CD4-positive, alpha-beta T cell (primary cell): ENCODE measurements at places on chromosomes 6 and 20.
A peak's percentile ranks its signal among the peaks of the same experiment; 100 is the strongest.

DNA sequence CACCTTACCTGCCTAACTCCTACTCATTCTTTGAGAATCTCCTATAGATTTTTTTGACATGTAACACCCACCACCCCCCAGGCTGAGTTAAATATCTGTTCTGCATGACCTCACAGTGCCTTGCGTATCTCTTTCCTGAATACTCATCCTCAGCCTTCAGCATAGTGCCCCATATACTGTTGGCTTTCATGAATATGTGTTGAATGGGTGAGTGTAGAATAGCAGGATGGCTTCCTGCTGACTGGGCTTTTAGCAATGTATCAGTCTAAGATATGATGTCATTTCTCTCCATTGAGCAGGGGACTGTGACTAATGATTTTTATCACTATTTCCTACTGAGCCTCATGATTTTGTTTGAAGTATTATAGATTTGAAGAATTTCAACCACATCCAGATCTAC is 361.6 kb upstream of the MARCKS start:
- no peak for DNase-seq
- no peaks in the 10 kb centered on the region for H3K36me3 ChIP-seq
- H3K4me3 ChIP-seq = no peak overlapping the region

GRCh38 chr6:3228771-3229565 is 1.5 kb upstream of the TUBB2B start:
- H3K4me1 ChIP-seq = peaks cover 55% of the 10 kb centered on the region
- H3K27ac ChIP-seq = no peak overlapping the region
- H3K36me3 ChIP-seq = no peaks in the 10 kb centered on the region
- peak overlapping the region; percentile 45 for H3K4me3 ChIP-seq
- H3K27me3 ChIP-seq = peaks cover 73% of the 10 kb centered on the region
- DNase-seq = peak; percentile 32

GRCh38 chr6:6884193-6884627 is 223.6 kb upstream of the RREB1 start:
- no peaks in the 10 kb centered on the region for H3K27me3 ChIP-seq
- H3K36me3 ChIP-seq = no peaks in the 10 kb centered on the region
- no peak overlapping the region for H3K4me3 ChIP-seq
- H3K4me1 ChIP-seq = no peaks in the 10 kb centered on the region
- no peak overlapping the region for H3K27ac ChIP-seq

DNA sequence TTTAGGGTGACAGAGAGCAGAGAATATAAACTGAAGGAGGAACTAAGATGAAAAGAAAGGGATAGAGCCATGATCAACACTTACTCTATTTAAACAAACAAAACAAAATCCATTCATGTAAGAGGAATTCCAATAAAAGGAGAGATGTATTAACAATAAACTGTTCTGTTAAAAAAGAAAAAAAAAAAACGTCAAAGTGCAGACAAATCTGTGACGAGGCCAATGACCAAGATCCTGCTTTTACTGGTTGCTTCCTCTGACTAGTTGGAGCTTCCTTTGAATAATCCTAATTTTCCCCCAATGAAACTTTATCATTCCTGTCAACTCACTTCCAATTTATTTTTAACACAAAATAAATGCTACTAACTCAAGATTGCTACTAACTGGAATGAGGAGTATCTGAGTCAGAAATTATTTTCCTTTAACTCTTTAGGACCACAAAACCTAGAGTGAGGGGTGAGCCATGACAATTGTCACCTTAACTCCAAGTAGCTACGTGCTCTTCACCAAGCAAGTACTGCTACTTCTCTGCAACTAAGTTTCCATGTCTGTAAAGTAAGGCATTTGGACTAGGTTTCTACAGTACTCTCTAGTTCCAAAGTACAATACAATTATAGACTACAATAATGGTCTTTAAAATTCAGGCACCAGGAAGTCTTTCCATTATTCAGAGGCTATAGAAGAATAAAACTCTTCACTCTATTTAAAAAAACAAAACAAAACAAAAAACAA is 152.0 kb downstream of the PTPRK start:
- H3K36me3 ChIP-seq = no peaks in the 10 kb centered on the region
- no peak overlapping the region for H3K4me3 ChIP-seq
- no peak for DNase-seq
- H3K4me1 ChIP-seq = no peaks in the 10 kb centered on the region
- no peaks in the 10 kb centered on the region for H3K27me3 ChIP-seq
- H3K27ac ChIP-seq = no peak overlapping the region

GRCh38 chr6:21099338-21100314 is 493.9 kb upstream of the SOX4 start:
- no peaks in the 10 kb centered on the region for H3K4me1 ChIP-seq
- no peak overlapping the region for H3K4me3 ChIP-seq
- no peak for DNase-seq

- no peak for DNase-seq
- no peaks in the 10 kb centered on the region for H3K27me3 ChIP-seq
- H3K27ac ChIP-seq = no peak overlapping the region
- H3K4me1 ChIP-seq = no peaks in the 10 kb centered on the region
- H3K36me3 ChIP-seq = no peaks in the 10 kb centered on the region
Observed at GRCh38 chr6:40349901-40350746, 237.0 kb downstream of the LRFN2 start.

- no peaks in the 10 kb centered on the region for H3K36me3 ChIP-seq
- H3K4me3 ChIP-seq = no peak overlapping the region
- no peaks in the 10 kb centered on the region for H3K27me3 ChIP-seq
- DNase-seq = no peak
- no peak overlapping the region for H3K27ac ChIP-seq
- peaks cover 2% of the 10 kb centered on the region for H3K4me1 ChIP-seq
Observed at GRCh38 chr6:14919038-14919670, 326.7 kb upstream of the JARID2 start.

DNA sequence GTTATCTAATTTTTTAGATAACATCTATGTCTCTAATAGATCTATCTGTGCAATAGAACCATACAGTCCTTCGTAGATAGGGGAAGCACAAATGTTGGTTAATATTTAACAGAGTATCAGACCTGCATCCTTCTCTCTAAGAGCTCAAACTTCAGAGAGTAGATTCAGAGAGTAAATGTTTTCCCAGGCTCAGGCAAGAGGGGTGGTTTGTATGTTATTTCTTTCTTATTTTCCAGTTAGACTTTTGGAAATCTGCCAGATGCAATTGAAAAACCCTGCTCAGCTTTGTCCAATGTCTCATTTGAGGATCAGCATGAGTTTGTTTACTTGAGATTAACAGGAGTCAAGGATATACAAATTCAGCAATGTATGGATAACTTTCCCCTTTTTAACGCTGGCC is 361.9 kb downstream of the BCKDHB start:
- no peaks in the 10 kb centered on the region for H3K27me3 ChIP-seq
- H3K27ac ChIP-seq = no peak overlapping the region
- H3K4me1 ChIP-seq = no peaks in the 10 kb centered on the region
- no peak for DNase-seq
- H3K4me3 ChIP-seq = no peak overlapping the region
